ENCODE measurements at places on chromosomes 2 and 18.

GRCh38 chr18:3016585-3017297, 3.8 kb upstream of the LPIN2 start:
- DNase-seq: no peak

DNA sequence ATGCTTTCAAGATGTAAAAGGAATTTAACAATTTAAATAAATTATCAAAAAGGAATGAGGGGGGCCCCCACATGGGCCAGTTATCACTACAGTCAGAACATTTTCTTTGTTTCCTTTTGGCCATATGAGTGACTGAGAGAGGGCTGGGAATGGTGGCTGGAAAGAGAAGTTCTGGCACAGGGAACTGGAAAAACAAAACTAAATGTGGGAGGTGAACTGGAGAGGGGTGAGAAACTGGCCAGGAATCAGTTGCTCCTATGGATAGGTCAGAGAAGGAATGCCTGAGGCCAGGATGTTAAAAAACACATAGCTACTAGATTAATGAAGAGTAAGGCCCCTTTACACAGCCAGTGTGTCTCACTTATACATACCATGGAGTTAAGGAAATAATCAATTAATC, 121.0 kb downstream of the RBMS1 start:
- DNase-seq: no peak

- DNase-seq: no peak
Observed at GRCh38 chr2:217766356-217766755, 236.4 kb downstream of the TNS1 start.

DNA sequence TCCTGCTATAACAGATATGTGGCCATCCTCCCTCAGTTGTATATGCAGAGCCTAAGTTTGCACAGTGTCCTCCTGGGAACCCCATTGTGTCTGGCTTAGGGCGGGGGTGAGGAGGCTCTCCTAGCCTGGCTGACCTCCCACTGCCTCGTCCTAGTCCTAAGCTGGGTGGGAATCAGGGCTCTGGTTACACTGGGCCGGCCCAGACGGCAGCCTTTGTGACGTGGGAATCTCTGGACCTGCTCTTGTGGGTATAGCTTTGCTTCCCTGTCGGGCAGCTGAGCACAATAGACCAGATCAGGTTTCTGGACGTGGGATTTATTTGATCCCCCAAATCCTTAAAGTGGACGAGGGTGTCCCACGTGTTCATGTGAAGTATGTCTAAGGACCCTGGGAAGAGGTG, 2.9 kb downstream of the ACKR3 start:
- no peak for DNase-seq

GRCh38 chr18:60568220-60568619, 195.6 kb upstream of the MC4R start:
- no peak for DNase-seq

DNA sequence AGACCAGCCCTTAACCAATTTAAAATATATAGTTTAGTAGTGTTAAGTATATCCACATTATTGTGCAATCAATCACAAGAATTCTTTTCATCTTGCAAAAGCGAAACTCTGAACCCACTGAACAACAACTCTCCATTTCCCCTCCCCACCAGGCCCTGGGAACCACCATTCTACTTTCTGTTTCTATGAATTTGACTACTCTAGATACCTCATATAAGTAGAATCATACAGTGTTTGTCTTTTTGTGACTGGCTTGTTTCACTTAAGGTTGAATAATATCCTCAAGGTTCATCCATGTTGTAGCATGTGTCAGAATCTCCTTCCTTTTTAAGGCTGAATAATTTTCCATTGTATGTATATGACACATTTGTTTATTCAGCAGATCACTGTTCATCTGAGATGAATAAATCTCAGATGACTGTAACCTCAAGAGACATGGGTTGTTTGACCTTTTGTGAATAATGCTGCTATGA, 8.1 kb upstream of the SOS1 start:
- DNase-seq: no peak

DNA sequence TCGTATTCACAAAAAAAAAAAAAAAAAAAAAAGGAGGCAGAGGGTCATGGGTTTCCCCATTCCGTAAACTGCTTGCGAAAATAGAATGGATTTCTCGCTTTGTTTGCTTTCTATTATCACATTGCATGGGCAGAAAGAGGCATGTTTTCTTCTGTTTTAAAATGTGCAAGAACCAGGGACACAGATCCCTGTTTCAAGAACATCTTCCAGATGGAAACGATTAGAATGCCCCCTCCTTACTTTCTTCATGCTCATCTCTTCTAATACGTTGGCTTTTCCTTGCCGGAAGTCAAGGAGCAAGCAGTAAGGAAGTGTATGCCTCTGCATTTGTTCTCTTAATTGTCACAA, 51.0 kb upstream of the ZNF516 start:
- no peak for DNase-seq

GRCh38 chr2:226760412-226761194, 39.0 kb downstream of the IRS1 start:
- no peak for DNase-seq

DNA sequence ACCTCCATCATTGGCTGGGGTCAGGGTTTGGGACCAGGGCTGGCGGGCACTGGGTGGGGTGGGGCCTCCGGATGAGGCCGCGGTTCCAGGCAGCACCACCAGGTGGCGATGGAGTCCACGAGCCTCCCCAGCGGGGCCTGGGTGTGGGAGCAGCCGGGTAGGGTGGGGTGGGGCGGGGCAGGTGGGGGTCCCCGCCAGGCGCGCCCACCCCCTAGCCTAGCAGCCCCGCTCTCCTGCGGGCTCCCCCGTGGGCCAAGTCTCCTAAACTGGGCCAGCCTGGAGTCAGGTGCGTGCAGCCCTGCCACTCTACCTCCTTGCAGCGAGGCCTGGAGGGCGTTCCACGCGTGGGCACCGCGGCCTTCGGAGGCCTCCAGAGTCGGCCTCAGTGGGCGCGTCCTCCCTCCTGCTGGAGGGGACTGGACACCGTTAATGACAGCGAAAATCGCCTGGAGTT, 187.5 kb downstream of the TWIST2 start:
- no peak for DNase-seq

- no peak for DNase-seq
Observed at GRCh38 chr2:87996570-87996969, 19.8 kb downstream of the RNU2-63P start.

GRCh38 chr2:137251045-137251444, 485.7 kb downstream of the THSD7B start:
- no peak for DNase-seq

- no peak for DNase-seq
Observed at GRCh38 chr2:145524836-145525235, 1004.9 kb upstream of the ZEB2 start.

DNA sequence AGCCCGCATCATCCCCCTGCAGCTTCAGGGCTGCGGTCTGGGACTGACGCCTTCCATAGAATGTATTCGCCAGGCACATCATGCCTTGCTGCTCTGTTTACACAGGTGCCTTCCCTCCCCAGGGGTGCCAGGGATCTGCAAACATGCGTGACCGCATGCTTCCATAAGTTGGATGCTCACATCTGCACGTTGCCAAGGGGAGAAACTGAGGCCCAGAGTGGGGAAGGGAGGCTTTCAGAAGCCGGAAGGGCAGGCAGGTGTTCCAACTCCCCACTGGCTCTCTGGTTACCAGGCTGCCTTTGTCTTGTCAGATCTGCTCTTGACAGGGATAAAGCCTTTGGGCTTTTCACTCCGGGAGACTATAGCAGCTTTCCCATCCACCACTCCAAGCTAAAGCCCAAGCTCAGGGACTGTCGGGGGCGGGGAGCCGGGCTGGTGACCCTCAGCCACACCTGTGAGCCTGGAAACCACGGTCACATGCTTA, 125.8 kb upstream of the TNP1 start:
- DNase-seq: no peak

DNA sequence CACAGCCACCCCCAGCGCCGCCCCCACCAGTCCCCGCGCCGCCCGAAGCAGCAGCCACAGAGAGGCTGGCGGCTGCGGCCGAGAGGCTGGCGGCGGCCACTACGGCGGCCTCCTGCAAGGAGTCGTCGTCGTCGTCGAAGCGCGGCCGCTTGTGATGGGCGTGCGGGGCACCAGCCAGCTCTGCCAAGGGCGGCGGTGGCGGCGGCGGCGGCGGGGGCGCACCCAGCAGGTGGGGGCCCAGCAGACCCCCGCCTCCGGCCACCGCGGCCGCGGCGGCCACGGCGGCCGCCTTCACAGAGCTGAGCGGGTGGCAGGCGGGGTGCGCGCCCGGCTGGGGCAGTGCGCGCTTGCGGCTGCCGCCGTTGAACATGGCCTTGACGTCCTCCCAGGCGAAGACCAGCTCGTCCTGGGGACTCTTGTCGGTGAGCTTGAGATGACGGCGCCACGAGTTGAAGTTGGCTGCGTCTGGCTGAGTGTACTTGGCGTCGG, 3.3 kb downstream of the SKOR2 start:
- DNase-seq: no peak

- DNase-seq: no peak
Observed at GRCh38 chr2:46861916-46862315, 53.7 kb downstream of the MCFD2 start.

Data from amniotic stem cell (primary cell).